ENCODE measurements at places on chromosomes 2 and 18.

- no peak for DNase-seq
Measured at GRCh38 chr18:2776601-2777000, 70.2 kb upstream of the EMILIN2 start.

- DNase-seq: peak; percentile 57
Measured at GRCh38 chr2:70645733-70646419, 92.2 kb upstream of the TGFA start.

DNA sequence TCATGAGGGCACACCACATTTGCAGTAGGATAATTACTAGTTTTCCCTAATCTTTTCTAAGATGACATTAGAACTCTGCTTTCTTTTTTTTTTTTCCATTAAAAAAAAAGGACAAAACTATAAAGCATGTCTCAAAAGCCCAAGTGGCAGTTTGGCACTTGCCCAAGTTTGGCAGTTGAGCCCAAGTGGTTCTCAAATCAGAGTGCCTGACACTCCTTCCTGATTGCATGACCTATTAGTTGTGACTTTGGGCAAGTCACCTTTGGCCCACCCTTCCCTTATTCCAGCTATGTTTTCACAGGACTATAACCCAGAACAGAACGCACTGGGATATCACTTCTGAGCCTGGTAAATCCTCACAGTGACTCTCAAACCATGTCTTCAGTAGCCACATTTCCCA, 273.0 kb downstream of the CCDC85A start:
- no peak for DNase-seq

DNA sequence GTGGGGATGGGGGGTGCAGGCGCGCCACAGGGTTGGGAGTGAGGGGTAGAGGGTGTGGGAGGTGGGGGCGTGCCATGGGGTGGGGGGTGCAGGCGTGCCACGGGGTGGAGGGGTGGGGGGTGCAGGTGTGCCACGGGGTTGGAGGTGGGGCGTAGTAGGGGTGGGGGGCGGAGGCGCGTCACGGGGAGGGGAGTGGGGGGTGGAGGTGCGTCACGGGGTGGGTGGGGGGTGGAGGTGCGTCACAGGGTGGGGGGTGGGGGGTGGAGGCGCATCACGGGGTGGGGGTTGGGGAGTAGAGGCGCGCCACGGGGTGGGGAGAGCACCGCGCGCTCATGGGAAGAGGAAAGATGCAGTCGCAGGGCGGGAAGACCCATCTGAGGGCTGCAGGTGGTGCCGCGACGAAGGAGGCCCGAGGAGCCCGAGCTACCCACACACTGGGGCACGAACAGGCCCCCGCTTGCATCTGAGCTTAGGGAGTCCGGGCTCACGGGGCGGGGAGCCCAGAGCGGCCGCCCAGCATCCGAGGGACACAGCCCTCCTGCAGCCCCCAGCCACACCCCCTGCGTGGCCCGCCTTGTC, 37.5 kb downstream of the SNED1 start:
- no peak for DNase-seq

- no peak for DNase-seq
Measured at GRCh38 chr18:77091366-77091765, 41.2 kb downstream of the MBP start.

- DNase-seq: peak; percentile 60
Measured at GRCh38 chr2:55616551-55617174, 759 bp downstream of the PPP4R3B start.

GRCh38 chr2:140256080-140256479, 1475.9 kb upstream of the NXPH2 start:
- no peak for DNase-seq

GRCh38 chr2:218329027-218329825, 27.4 kb upstream of the CATIP start:
- DNase-seq: no peak

GRCh38 chr2:234447189-234447588, 49.7 kb downstream of the ARL4C start:
- DNase-seq: no peak

DNA sequence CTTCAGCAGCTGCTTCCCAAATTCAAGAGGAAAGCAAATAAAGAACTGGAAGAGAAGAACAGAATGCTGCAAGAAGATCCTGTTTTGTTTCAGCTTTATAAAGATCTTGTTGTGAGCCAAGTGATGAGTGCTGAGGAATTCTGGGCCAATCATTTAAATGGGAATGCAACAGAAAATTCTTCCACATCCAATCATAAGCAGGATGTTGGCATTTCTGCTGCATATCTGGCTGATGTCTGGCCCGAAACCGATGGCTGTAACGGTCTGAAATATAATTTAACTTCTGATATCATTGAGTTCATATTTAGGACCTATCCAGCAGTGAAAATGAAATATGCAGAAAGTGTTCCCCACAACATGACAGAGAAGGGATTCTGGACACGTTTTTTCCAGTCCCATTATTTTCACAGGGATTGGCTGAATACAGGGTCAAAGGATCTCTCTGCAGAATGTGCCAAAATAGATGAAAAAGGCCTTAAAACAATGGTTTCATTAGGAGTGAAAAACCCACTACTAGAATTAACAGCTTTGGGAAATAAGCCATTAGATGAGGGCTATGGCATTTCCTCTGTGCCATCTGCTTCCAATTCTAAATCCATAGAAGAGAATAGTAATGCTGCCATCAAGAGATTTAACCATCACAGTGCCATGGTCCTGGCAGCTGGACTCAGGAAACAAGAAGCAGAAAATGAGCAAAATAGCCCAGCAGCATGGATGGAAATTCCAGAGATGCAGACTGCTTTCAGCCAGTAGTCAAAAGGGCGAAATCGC, 175.6 kb downstream of the MC4R start:
- DNase-seq: no peak

DNA sequence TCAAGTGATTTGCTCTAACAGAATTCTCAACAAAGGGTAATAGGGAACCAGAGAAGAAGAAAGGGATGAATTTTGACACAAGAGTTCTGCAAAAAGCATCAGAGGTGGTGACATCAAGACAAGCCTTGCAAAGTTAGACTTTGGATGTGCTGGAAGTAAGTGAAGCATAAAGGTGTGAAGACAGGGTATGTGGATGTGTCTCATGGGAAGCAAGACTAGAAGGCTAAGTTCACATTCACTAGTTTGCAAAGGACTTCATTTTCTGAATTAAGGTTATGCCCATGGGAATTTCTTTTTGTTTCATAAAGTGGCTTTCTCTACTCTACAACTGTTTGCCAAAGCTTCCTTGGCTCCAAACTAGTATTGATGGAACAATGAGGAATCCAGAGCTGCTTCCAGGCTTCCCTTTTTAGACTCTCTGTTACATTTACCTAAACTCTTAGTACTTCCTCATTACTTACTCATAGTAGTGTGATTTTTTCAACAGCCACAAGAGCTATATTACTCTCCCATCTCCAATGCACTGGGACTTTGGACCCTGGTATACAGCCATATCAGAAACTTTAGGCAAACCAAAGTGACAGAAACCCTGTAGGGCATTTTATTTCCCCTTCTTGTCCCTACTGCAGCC, 21.1 kb upstream of the IHH start:
- DNase-seq: no peak

GRCh38 chr2:162258686-162259085, 15.4 kb upstream of the FAP start:
- DNase-seq: no peak

DNA sequence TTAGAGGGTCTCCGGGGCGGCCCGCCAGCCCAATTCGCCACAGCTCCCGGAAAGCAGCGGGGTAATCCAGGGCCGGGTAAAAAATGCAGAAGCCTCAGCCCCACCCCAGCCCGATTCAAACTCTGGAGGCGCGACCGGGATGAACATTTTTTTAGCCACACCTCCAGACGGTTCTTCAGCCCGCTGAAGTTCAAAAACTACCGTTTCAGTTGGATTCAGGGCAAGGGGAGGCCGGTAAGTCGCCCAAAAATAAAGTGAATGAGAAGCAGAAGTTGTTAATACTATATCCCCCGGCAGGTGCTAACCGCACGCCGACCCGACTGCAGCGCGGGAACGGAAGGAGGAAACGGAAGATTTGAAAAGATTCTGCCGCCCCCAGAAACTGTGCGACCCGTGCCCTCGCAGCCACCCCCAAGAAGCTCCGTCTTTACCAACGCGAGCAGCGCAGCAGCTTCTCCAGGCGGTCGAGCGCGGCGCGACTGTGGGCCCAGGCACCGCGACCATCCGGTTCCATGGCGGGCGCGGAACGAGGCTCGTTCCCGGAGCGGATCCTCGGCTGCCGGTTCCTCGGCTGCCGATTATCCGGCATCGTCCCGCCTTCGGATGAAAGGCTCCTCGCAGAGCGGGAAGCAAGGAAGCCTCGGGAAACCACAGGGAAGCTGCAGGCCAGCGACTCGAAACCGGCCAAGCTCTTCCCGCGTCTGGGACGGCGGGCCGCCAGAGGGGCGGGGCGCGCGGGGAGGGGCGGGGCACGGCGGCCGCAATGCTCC, at the start of gene BARD1:
BARD1 (minus strand) TSS at position 703 of the 770 bp plus-strand sequence; CDS start at position 589, 114 bp downstream.
- DNase-seq: peak; percentile 54

DNA sequence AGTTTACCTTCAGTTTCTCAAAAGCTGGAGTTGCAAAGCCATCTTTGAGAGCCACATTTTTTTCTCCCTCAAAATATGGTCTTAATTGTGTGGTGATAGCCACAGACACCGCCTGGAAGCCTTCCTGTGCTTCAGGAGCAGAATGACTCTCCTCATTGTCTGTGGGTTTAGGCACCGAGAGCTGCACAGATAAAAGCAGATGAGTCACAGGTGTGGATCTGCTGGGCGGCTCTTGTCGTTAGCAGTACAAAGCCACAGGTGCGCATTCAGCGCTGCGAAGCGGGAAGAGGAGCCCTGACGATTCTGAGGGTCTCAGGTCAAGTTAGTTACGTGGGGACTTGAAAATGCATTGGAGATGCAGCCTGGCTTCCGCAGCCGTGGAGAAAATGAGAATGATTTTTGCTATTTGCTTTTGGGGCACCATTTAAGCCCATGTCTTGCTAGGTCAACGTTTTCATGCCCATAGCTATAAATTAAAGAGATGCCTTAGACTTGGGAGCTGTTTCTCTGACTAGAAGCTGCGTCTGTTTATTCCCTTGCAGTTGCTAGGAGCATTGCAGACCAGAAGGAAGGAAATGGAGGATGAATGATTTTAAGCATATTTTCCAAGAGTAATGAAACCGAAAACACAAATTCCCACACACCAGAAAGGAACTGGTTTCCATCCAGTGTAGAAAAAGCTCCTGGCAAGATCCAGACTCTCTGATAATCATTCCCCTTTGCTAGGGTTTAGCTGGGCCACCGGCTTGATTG, 51.5 kb downstream of the KLHL29 start:
- no peak for DNase-seq

- no peak for DNase-seq
Measured at GRCh38 chr2:1373830-1374229, 39.4 kb upstream of the TPO start.

- DNase-seq: no peak
Measured at GRCh38 chr2:231123362-231123898, 1.4 kb downstream of the HTR2B start.

DNA sequence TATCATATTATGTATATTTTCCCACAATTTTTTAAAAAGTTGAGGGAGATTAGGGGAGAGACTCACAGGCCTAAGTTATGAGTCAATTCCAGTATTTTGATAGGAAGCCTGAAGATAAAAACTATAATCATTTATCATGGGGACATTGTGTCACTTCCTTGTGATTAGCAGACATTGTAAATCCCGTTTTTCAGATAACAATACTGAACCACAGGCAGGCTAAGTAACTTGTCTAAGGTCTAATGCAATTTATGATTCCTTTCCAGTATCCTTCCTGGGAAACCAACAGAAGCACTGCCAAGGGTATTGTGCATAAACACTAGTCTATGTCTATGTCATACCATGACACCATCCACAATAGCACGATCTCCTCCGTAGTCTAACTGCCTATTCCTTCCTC, 235.2 kb upstream of the PIK3C3 start:
- no peak for DNase-seq
